C1 segment of cervical spinal cord (tissue), 14 donors: ENCODE measurements at places on chromosomes 11 and 22.

DNA sequence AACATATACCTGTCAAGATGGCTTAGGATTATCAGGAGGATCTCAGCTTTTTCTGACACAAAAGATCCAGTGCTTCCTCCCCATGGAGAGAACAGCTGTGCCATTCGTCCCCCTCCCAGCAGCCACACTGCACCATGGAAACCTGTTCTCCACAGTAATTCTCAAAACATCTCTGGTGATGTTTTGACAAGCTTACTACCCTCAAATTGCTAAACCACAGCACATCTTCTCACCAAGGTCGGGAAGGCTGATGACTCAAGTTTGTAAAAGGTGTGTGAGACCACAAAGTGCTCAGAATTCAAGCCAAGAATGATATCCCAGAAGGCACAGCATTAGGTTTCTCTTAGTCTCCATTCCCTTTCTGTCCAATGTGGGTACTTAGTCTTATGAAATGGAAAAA, 3.9 kb upstream of the RAB38 start:
- no peak for DNase-seq

DNA sequence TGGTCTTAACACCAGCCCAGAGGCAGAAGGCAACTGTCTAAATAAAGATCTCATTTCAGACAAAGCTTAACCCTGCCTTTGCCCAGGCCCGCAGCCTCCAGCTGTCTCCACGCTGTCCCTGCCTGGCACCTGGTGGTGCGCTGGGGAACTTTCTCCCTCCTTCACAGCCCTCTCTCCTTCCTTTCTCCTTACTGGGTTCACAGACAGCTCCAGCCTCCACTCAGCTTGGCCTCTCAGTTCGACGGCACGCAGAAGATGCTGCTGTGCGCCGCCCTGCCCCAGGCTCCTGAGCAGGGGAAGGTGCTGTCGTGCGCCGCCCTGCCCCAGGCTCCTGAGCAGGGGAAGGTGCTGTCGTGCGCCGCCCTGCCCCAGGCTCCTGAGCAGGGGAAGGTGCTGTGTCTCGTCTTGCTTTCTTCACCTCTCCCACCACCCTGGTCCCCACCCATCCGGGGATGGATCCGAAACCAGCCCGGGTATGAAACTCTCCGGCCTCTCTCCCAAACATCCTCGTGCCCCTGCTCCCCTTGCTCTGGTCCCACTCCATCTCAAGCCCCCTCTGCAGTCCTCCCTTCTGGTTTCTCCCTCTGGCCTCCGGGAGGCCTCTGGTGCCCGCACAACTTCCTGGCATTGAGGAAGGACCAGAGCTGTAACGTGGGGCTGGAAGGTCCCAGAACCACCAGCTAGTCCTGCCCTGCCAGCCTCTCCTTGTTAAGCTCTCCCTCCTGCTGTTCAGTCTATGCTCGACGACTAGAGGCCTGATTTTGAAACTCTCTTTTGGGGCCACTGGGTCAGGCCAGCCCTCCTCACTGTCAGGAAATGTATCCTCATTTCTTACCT, 22.9 kb upstream of the JAM3 start:
- no peak for DNase-seq

- no peak for DNase-seq
Observed at GRCh38 chr11:44631831-44632230, 66.4 kb downstream of the CD82 start.

- DNase-seq, result no peak
Observed at GRCh38 chr11:119641983-119642745, 86.8 kb downstream of the NECTIN1 start.

DNA sequence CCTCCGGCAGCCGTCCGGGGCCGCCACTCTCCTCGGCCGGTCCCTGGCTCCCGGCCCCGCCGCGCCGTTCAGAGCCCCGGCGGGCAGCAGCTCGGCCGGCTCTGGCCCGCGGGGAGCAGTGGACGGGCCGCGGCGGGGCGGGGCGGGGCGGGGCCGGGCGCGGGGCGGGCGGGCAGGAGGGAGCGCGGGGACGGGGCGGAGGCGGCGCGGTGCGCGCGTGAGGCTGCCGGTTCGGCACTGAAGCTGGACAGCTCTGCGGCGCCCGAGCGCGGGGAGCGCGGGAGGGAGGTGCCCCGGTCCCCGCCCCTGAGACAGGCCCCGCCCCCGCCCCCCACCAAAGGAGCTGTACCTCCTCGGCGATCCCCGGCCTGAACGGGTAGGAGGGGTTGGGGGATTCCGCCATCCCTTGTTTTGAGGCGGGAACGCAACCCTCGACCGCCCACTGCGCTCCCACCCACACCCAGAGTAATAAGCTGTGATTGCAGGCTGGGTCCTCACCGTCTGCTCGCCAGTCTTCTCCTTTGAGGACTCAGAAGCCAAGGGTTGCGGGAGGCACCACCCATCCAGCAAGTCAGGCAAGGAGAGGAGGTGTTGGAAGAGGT, at the start of gene DRD2:
TSS of gene DRD2 (minus strand) at position 239 of the 602 bp plus-strand sequence. CDS start 50,747 bp downstream, outside the sequence.
- DNase-seq, result no peak

- no peak for DNase-seq
Observed at GRCh38 chr11:94533206-94533605, 10.5 kb upstream of the FUT4 start.

- no peak for DNase-seq
Observed at GRCh38 chr11:90890347-90890746, 667.5 kb upstream of the CHORDC1 start.

DNA sequence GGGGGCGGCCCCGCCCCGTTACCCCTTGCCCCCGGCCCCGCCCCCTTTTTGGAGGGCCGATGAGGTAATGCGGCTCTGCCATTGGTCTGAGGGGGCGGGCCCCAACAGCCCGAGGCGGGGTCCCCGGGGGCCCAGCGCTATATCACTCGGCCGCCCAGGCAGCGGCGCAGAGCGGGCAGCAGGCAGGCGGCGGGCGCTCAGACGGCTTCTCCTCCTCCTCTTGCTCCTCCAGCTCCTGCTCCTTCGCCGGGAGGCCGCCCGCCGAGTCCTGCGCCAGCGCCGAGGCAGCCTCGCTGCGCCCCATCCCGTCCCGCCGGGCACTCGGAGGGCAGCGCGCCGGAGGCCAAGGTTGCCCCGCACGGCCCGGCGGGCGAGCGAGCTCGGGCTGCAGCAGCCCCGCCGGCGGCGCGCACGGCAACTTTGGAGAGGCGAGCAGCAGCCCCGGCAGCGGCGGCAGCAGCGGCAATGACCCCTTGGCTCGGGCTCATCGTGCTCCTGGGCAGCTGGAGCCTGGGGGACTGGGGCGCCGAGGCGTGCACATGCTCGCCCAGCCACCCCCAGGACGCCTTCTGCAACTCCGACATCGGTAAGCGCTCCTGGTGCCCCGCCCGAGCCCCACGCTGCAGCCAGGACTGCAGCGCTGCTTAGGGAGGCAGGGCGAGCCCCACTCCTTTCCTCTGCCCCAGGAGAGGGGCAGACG, at the start of gene TIMP3:
TSS of gene TIMP3 (plus strand) at position 169 of the 700 bp plus-strand sequence. CDS start at position 466, 297 bp downstream.
- DNase-seq, result no peak

- DNase-seq, result no peak
Observed at GRCh38 chr22:24315367-24315966, 44.8 kb downstream of the SPECC1L start.

DNA sequence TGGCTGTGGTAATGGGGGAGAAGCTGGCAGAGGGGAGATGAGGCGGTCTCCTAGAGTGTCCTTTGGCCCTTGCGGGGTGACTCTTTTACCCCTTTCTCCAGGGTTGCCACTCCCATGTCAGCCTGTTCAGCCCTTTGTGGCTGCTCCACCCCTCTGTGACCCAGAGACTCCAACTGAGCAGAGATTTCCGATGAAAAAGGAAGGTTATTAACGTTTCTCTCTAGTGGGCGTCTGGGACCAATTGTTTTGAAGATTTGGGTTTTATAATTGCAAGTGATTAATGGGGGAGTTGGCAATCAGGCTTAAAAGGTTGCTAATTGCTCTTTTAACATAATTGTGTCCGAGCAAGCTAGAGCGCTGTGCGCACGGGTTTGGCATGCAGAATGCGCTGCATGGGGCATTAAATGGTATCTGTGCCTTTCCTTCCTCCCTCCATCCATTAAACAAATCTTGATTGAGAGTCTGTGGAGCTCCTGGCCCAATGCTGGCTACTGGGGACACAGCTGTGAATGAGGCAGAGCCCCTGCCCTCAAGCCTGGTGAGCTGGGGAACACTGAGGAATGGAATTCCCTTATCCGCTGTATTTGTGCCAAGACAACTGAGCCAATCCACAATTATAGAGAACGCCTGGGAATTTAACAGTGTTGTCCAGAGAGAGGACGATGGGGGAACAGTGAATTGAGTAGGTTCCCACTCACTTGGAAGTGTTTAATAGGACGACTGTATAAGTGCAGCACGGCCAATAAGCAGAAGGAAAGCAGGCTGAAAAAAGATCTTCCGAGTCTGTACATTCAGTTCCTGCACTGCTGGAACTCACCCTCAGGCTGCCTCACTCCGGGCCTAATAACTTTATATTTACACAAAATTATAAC, 295.9 kb downstream of the MIAT start:
- DNase-seq, result no peak

GRCh38 chr11:73137944-73138274, 4.2 kb downstream of the FCHSD2 start:
- no peak for DNase-seq

DNA sequence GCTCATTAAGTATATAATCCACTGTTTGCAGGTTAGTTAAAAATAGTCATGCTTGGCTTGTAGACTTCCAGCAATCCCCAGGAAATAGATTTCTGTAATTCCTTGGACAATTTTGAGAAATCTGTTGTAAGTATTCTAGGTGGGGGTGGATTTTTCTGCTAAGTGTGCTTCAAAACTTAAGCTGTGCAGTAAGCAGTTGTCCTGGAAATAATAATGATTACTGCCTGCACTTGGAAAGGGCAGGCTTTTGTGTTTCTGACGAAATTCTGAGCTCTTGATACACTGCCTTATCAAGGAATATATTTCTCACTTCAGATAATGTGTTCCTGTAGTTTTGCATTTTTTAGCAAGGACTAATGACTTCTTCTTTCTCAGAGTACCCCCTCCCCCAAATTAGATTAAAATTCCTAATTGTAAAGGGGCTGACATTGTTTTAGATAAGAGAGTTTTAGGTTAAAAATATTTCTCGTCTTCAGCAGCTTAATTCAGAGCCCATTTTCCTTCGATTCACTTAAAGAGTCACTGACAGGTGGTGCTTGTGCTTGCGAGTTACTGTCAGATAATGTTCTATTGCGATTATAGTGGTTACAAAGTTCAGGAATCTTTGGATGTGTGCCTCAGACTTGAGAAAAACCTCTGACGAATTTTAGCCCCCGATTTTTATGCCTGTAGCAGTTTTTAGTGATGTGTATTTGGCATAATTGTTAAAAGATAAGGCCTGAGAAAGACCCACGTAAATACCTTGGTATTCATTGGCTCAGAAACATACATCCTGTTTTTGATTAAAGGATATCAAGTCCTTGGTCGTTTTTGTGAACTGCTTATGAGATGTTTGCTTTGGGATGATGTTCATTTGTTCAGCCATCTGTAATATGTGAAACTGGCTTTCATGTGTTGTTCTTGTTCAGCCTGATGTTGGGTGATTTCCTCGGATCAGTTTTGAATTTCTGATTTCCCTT, 120.5 kb downstream of the HIPK3 start:
- no peak for DNase-seq

- no peak for DNase-seq
Observed at GRCh38 chr22:26474682-26475081, 8.9 kb downstream of the HPS4 start.

- no peak for DNase-seq
Observed at GRCh38 chr11:73976451-73977151, 6.0 kb downstream of the UCP2 start.

DNA sequence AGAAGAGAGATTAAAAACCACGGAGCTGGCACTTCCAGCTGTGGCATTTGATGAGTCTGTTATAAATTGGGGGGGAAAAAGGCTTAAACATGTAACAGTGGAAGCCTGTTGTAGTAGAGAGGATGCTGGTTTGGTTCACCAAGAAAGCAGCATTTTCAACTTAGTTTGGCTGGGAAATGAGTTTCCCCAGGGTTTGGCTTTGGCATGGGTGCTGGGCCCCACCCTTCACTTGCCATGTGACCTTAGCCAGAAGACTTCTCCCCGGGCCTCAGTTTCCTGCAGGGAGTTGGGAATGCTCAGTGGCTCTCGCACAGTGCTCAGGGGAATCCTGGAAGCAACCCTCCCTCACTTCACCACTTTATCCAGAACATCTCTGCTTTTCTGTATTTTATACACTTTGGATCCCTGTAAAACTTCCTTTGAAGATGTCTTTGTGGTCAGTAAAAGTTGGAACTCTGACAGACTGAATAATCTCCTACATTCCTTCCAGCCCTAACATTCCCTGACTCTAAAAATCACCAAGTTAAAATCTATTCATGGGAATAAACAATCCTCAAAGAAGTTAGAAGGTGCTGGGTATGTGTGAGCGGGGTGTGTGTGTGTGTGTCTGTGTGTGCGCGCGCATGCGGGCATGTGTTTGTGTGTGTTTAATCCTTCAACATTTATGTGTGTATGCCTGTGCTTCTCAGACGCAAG, 166.0 kb downstream of the TENM4 start:
- DNase-seq, result no peak

GRCh38 chr11:104799251-104799650, 99.0 kb downstream of the CASP12 start:
- no peak for DNase-seq

- DNase-seq, result no peak
Observed at GRCh38 chr11:95647871-95648270, 141.7 kb downstream of the FAM76B start.

GRCh38 chr11:34614344-34615104, 6.4 kb upstream of the EHF start:
- no peak for DNase-seq

DNA sequence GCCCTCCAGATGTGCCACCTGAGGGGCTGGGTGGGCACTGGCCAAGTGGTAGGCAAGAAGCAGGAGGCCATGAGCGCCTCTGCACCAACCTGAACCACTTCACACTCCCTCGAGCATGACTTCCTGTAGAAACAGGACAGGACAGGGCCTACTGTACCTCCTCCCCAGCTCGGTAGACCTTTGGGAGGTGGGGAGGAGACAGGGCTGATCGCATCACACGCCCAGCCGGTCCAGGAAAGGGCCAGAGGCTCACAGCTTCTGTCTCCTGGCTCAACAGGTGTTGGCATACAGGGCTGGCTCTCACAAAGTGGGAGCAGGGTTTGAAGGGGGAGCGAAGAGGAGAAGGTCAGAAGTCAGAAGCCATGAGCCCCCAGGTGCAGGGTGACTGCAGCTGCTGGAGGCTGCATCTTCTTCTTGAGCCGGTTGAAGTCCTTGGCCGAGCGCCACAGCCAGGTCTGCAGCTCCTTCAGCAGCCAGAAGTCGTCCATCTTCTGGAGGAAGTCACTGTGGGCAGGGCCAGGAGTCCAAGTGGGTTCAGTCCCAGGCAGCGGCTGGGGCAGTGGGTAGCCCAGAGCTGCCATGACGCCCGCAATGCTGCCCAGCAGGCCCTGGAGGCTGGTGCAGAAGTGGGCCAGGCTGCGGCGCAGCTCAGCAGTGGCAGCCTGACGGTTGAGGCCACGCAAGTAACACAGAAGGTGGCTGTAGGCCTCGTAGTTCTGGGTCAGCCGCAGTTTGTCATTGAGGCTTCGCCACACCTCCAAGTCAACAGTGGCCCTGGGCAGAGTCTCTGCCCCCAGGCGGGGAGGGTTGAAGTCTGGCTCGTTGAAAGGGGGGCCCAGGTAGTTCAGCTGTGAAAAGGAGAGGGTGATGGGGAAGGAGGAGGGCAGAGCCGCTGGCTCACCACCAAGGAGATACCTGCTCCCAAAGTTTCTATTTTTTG, 8.3 kb downstream of the CLCF1 start:
- no peak for DNase-seq

- no peak for DNase-seq
Observed at GRCh38 chr22:46287873-46288751, 8.6 kb upstream of the GTSE1 start.
